ENCODE measurements at places on chromosomes 13 and 19. TPM values are rescaled to one million over a fixed set of nuclear protein-coding genes. Genes with fewer than 3 reads are reported as not detected.
A peak's percentile ranks its signal among the peaks of the same experiment; 100 is the strongest.

DNA sequence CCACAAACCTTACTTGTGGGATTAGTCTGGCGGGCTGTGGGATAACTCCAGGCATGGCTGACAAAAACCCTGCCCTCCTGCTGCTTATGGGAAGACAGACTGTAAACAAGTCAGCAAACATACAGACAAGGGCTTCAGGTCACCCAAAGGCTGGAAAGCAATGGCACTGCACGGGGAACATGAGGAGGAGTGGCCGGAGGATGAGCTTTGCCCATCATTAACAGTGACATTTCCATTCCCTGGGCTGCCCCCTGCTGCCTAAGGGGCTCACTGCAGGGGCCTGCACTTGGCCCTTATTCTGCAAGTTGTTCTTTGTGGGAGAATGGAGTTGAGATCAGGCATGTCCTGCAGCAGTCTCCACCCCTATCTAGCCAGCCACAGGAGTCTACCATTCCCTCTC lies 91.3 kb downstream of the UQCRFS1 start:
- no peak for DNase-seq

DNA sequence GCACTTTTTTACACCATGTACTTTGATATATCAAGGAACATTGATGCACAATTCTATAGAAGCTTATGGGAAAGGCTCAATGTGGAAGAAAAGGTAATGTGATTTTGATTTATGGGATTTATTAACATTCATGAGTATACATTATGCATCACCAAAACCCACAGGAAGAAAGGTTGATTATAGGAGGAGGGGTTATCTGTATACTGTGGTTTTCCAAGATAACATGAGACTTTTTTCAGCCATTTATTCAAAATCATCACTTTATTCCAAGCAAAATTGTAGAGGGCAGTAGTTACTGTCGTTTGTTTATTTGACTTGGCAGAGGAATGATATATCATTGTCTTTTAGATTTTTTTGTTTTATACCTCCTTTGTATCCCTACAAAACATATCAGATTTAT lies 54.9 kb downstream of the WDFY2 start:
- DNase-seq, result no peak

DNA sequence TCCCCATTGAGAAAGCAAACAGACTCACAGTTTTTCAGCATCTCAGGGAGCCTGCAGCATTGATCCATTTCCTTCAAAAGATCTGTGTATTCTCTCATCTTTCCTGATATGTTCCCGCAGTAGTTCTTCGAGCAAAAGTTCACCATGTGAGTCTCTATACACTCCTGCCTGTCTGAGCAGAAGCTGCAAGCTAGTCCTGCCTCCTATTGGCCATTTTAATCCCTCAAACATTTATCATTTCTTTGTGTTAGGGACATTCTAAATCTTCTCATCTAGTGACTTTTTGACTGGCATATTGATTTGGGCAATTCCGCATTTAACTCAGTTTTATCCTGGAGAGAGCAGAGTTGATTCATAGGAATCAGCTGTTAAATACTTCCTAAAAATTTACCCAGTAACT lies 660.4 kb upstream of the KLF12 start:
- DNase-seq, result no peak

DNA sequence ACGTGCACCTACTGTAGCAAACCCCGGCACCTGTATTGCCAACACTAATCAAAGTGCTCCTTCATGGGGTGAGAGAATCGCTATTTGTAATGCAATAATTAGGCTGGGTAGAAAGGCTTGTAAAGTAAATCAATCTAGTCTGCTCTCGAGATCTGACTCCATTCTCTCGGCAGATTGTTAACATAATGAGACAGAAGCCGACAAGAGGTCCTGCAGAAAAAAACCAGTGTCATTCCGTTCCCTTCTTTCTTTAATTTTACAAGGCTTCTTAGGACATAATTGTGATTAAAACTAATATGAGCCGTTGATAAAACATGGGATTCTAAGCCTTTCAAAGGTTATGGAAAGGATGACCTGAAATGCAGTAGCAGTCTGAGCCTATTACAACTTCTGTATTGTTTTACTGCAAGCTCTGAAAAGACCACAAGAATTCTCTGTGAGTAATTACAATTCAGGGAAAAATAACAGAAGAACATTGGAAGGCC lies 530.0 kb downstream of the PCDH9 start:
- DNase-seq, result no peak

DNA sequence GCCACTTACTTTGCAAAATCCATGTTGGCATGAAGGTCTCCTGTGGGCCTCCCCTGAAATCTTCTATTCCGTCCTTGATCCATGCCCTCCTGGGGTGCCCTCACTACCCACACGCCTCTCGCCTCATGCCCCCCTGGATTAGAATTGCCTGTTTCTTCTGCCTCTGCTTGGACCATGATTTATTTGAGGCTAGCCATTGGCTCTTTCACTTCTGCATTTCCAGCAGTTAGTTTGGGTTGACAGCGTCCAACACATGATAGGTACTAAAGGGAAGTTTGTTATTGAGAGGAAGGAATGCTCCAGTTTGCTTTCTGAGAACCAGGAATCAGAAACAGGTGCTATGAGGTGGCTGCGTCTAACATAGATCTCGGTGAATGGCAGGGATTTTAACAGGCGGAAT lies 30.5 kb upstream of the TPTE2 start:
- DNase-seq, result no peak

GRCh38 chr13:90272356-90272755 lies 1075.1 kb upstream of the MIR17HG start:
- no peak for DNase-seq

DNA sequence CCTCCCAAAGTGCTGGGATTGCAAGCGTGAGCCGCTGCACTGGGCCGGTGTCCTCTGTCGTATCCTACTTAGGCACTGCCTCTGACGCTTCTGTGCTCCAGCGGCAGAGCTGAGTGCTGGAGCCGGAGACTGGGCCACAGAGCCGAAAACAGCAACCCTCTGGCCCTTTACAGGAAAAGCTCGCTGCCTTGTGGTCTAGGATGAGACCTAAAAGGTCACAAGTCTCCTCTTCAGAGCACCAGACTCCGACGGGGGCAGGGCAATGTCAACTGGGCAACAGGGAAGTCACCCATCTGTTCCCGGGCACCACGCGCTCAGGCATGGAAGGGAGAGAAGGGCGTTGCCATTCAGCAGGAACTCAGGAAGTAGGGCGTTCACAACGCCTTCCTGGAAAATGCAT lies 91.7 kb downstream of the GADD45B start:
- no peak for DNase-seq

- DNase-seq, result no peak
These were observed 4.7 kb downstream of the SLC1A5 start for GRCh38 chr19:46783670-46784069.

DNA sequence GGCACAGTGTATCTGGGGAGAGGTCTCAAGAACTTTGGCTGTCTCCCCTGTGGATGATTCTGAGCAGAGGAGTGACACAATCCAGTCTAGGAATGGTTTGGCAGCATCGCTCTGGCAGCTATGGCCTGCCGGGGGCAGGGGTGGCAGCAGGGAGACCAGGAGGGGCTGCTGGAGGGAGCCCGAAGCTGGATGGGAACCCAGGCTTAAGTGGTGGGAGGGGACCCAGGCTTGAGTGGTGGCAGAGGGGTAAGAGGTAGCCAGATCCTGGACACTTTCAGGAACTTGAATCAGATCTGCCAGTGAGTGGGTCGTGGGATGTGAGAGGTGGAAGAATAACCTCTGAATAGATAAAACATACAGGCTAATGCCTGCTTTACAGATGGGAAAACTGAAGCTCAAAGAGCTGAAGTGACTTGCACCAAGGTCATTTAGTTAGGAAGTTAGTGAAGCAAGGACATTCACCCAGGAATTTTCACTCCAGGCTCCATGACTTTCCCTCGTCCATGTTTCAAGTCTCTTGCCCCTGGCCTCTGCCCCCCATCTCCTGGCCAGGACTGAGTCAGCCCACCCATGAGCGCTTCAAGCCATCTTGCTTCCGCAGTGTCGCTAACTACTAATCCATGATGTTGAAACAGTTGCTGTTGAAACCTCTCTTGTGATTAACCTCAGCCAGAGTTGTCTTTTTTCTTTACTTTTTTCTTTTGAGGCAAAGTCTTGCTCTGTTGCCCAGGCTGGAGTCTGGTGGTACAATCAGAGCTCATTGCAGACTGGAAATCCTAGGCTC lies 29.9 kb upstream of the C1QTNF9 start:
- DNase-seq, result no peak

GRCh38 chr13:112483299-112483698 lies 104.7 kb downstream of the TUBGCP3 start:
- no peak for DNase-seq

DNA sequence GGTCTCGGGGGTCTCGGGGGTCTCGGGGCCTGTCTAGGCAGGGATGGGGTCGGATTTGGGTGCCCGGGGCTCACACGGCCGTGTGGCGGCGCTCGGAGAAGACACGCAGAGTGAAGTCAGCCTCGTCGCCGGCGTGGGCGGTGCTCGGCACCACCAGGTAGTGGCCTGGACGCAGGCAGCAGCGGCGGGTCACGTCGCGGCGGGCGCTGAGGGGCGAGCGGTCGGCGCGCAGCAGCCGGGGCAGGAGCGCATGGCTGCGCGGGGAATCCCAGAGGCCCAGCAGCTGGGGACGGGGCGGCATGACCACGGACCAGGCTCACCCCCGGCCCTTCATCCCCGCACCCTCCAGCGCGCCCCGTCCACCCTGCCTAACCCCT lies 8.2 kb downstream of the CAPN12 start:
- DNase-seq, result peak; percentile 39

DNA sequence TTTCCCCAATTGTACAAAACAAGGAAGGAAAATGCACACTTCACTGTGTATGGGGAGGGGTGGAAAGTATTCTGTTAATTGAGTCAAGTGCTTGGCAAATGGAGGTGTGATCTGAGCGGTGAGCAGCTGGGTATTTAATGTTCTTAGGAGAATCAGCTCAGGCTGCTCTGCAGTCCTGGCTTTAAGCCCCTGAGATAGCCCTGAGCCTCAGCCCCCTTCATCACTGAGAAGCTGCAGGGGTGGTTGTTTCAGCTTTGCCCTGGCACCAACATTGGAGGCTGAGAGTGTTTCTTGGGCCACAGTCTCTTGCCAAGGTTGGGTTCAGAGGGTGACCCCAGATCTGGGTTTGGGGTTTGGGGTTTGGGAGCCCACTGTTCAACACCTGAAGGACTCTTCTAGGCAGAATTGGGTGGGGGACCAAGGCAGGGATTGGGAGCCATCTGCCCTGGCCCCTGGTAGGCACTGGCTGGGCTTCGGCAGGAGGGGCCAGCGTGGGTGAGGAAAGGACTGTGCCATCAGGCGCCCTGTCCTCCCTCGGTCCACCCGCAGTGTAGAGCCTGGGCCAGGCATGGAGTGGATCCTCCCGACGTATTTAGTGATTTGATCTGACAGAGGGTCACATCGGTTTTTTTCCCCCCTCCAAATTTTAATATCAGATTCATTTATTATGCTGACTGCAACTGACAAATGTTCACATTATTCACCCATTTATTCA lies 66.7 kb upstream of the ZNF536 start:
- no peak for DNase-seq

DNA sequence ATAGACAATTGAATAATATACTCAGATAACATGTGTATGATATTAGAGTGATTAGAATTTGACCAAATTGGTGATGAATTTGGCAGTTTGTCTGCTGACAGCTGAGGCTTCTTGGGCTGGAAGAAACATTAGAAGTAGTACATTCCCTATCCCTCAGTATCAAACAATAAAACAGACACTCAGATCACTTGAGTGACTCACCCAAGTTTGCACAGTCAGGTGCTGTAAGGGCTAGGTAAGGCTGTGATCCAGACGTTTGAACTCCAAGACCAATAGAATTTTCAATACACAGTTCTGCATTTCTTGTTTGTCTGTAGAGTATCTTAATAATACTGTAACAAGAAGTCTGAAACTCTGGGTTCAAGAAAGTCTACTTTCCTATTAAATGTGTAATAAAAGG lies 223.5 kb downstream of the POSTN start:
- DNase-seq, result no peak

DNA sequence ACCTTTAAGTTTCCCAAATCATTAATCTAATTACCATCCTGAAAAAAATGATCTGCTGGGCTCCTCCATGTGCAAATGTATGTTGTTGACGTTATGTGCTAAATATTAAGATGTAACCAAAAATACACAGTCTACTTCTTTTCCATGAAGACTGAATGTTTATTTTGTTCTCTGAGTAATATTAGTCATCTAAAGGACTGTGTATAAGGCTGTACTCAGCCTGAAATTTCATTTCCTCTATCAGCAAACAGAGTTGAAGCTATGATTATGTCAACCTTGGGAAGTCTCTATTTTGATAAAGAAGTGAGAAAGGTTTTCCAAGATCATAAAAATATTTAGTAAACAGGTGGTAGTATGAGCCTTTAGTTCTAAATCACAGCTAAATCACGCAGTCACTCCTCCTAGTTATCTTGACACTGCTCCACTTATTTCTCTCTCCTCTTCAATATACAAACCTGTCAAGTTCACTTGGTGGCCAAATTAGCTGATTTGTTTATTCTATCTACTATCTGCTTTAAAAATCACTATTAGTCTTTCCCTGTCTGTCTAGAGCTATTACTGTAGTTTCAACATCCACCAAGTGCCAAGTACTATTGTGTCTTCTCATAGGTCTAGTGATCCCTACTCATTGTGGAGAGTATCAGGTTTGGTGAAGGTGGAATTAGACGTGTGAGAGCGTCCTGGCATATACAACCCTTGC lies 211.7 kb upstream of the STARD13 start:
- DNase-seq, result no peak

GRCh38 chr13:84096216-84096615 lies 213.9 kb upstream of the SLITRK1 start:
- no peak for DNase-seq

GRCh38 chr13:51873117-51873798 lies 11.5 kb downstream of the CCDC70 start:
- no peak for DNase-seq

DNA sequence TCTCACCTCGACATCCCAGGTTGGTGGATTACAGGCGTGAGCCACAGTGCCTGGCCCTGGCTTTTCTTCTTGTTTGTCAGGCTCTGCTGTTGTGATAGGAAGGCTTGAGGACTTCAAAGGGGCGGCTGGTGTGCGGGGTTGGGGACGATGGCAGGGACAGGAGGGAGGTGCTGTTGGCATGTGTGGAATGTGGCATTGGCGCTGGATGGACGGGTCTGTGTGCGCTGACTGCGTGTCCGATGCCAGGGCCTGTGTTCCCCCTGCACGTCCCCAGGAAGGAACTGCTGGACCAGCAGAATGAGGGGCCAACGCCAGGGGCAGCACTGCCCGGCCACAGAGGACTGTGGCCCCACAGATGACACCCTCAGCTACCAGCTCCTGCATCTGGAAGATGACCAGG lies 12.7 kb upstream of the PTBP1 start:
- no peak for DNase-seq

GRCh38 chr13:78762825-78763224 lies 103.9 kb upstream of the OBI1 start:
- DNase-seq, result no peak

Gene URAD
- not detected for total RNA-seq

Gene CNN2
- total RNA-seq, result 78.9 TPM

Gene TTC9B
- not detected for total RNA-seq

Gene ZNF606
- total RNA-seq, result 8.7 TPM

Gene MPND
- 18.3 TPM for total RNA-seq

Gene PSG1
- total RNA-seq, result not detected

Gene KCNN1
- 0.15 TPM for total RNA-seq

Gene CCDC159
- total RNA-seq, result 14.6 TPM

Data from CD8-positive, alpha-beta memory T cell (primary cell).